ENCODE measurements at places on chromosomes 13 and 19. TPM values are rescaled to one million over a fixed set of nuclear protein-coding genes. Genes with fewer than 3 reads are reported as not detected.

RNF225 gene
- not detected for polyA plus RNA-seq

HCST gene
- polyA plus RNA-seq = 1.1 TPM

CATSPERD gene
- not detected for polyA plus RNA-seq

SMIM44 gene
- not detected for polyA plus RNA-seq

ZC3H13 gene
- 16.2 TPM for polyA plus RNA-seq

FREM2 gene
- polyA plus RNA-seq = not detected

PABPC3 gene
- 0.12 TPM for polyA plus RNA-seq

ATP8B3 gene
- 10.1 TPM for polyA plus RNA-seq

FFAR2 gene
- not detected for polyA plus RNA-seq

EBI3 gene
- 0.40 TPM for polyA plus RNA-seq

SWSAP1 gene
- polyA plus RNA-seq = 2.0 TPM

DNA sequence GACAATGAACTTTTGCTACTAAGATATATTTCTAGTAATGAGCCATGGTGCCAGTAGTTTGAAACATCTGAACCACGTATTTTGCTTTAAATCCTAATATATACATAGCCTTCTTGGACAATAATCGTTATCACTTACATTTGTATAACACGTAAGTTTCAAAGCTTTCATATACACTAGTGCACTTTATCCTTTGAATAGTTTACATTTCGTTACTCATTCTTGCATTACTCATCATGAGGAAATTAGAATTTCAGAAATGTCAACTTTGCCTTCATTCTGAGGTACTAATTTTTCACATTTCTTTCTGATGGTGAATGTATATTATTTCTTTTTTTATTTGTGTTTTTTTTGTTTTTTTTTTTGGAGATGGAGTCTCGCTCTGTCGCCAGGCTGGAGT is 5.8 kb downstream of the KBTBD7 start:
- no peak for DNase-seq

GRCh38 chr19:42433503-42434260 is 6.5 kb upstream of the LIPE start:
- DNase-seq = peak; percentile 61

DNA sequence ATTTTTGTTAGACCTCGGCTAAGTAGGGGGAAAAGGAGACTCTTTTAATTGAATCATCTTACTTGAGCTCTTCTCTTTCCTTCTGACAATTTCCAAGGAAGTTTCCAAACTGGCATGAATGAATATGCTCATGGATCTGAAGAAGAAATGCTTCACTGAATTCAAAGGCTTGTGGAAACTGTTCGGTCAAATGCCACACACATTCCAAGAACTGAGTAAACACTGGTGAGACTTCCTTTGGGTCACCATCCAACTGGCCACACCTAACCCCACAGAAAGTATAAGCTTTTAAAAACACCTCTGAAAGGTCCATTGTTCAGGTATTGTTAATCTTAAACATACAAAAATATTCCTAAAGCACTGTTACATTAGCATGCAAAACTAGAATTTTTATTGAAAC is 33.6 kb downstream of the MTMR6 start:
- DNase-seq = no peak

DNA sequence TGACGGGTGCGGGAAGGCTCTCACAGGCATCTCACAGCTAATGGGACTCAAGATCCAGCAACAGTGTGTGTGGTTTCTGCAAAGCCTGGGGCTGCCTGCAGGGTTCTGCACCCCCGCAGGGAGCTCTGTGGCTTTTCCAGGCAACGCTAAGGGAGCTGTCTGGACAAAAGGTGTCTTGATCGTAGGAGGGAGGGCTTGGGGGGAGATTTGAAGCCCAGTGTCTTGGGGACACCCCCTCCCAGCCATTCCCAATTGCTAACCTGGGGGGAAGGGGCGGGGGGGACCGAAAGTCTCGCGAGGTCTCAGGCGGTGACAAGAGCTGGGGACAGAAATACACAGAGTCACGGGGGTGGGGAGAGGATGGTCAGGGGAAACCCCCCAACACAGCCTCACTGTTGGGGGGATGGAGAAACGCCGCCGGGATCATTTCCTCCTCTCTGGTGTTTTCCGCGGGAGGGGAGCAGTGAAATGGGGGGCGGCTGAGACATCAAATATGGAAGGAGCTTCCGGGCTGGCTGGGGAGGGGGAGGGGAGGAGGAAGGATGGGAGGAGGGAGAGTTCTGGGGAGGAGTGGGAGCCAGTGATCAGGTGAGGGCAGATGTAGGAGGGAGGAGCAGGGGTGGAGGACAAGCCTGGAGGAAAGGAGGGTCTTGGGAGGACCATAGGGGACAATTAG is 13.3 kb downstream of the KCNC3 start:
- peak; percentile 61 for DNase-seq

DNA sequence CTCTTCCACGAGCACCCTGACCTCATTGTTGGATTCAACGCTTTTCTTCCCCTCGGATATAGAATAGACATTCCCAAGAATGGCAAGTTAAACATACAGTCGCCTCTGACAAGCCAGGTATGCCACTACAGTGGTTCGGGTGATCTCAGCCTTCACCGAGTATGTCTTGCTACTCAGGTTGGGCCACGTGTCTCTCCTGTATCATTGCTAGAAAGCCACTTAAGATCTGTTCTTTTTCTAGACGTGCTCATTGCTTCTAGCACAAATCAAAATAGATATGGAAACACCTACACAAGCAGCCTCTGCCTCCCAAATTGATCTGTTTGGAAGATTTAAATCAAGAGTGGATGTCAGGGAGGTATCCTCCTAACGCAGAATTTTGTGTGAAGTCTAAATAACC is 2.3 kb downstream of the SIN3B start:
- DNase-seq = no peak

DNA sequence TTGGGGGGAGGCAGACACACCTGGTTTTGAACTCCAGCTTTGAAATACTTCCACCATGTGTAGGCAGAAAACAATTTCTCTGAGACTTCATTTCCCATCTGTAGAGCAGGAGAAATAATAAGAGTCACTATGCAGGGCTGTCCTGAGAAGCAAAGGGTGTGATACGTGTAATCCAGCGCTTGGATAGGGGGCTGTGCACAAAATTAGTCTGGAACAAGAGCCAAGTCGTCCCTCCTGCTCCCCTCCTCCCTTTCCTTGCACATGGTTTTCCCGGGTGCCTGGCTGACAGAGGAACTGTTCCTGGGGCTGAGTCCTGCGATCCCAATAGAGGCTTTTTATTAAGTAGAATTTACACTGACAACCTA is 29.6 kb upstream of the UBE2L5 start:
- DNase-seq = no peak

DNA sequence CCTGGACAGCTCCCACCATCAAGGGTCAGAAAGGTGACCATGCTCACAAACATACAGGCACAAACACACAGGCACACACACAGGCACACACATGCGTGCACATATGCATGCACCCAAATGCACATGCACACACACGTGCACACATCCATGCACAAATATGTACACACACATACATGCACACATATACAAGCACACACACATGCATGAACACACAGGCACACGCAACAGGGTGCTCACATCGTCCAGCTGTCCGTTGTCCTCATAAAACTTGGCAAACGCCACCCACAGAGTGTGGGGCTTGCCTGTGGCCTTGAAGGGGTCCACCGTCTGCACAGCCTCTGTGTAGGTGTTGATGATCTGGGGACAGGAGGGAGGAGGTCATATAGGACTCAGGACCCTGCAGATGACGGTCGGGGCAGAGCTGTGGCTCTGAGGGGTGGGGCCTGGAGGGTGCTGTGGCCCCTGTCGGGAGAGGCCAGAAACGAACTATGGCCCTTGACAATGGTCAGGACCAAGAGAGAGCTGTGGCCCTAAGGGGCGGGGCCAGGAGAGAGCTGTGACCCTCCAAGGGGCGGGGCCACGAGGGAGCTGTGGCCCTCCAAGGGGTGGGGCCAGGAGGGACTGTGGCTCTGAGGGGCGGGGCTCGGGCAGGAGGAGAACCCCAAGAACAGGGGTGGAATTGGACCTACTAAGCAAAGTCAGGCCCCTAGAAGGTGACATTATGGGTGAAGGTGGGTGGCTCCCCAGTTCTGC is 6.2 kb downstream of the XAB2 start:
- DNase-seq = peak; percentile 86

DNA sequence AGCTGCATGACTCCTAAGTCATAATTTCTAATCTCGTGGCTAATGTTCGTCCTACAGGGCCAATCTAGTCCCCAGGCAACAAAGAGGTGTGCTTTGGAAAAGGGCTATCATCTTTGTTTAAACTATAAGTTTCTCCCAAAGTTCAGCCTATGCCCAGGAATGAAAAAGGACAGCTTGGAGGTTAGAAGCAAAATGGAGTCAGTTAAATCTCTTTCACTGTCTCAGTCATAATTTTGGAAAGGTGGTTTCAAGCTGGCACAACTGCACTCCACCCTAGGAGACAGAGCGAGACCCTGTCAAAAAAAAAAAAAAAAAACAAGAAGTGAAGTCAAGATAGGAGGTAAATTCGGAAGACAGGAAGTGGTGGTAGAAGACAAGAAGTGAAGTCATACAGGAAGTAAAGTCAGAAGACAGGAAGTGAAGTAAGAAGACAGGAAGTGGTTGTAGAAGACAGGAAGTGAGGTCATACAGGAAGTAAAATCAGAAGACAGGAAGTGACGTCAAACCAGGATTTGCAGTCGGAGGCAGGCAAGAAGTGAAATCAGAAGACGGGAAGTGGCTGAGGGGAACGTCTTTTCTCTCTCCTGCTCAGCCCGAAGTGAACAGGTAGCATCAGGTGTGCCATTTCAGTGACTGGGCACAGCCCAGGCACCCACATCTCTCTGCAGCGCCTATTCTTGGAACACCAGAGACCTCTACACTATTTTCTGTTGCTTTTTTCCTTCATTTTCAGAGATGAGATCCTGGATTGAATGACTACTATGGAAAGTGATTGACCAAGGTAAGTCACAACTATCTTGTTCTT is 32.2 kb downstream of the GP6 start:
- DNase-seq = peak; percentile 88

DNA sequence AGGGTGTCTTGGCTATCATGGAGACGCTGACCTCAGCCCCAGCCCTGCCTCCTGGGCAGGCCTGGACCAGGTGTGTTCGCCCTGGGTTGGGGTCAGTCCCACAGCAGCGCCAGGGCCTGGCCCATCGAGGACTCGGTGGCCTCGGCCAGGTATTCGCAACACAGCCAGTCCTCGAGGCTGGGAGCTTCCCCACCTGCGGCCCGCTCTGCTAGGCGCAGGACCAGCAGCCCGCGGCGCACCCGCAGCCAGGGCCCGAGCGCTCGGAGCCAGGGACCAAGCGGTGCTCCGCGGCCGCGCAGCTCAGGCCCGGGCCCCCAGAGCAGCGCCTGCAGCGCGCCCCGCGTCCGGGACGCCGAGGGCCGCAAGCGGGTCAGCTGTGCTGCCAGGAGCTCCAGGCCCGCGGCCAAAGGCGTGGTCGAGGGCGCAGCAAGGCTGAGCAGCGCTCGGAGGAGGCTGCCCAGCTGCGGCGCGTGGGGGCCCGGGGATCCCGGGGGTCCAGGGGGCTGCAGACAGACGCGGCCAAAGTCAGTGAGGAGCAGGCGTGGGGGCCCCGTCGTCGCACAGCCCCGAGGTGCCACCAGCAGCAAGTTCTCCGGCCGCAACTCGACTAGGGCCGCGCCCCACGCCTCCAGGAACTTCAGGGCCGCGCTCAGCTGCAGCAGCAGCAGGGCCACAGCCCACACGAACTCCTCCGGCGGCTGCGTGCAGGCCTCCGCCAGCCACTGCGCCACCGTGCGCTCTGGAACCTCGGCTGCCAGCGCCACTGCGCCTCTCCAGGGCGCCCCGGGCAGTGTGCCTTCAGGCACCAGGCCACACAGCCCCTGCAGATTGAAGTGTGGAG is 6.2 kb downstream of the PEAK3 start:
- DNase-seq = no peak

DNA sequence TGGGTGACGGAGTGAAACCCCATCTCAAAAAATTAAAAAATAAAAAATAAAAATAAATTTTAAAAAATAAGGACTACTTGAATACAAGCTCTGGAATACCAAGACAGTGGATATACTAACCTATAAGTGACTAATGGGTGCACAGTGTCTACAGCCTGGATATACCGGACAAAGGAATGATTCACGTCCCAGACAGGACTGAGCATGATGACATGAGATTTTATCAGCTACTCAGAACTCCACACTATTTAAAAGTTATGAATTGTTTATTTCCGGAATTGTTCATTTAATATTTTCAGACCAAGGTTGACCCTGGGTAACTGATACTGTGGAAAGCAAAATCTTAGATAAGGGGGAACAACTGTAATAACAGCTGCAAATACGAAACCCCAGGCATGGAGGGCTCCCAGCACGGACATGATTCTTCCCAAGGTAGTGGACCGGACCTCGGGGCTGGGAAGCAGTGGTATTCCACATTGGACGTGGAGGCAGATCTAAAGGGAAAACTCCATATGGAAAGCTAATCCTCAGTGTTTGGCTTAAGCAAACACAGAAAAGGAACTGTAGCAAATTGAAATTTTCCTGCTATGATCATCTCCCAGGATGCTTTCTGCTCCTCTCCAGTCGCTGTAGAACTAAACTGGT is 102.6 kb upstream of the TSHZ3 start:
- DNase-seq = no peak

DNA sequence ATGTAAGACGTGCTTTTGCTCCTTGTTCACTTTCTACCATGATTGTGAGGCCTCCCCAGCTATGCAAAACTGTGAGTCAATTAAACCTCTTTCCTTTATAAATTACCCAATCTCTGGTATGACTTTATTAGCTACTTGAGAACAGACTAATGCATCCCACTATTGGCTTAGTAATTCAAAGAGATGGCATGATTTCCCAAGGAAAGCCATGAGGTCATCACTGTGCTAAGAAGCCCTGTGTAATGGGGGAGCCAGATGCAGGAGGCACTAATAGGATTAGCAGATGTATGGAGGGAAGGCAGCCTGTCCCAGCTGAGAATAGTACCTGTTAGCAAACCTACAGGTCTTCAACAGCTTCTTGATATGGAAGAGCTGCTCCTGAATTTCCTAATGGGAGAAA is 38.1 kb downstream of the RUBCNL start:
- no peak for DNase-seq

- DNase-seq = no peak
Measured at GRCh38 chr19:47780215-47780551, 1.7 kb downstream of the SELENOW start.

DNA sequence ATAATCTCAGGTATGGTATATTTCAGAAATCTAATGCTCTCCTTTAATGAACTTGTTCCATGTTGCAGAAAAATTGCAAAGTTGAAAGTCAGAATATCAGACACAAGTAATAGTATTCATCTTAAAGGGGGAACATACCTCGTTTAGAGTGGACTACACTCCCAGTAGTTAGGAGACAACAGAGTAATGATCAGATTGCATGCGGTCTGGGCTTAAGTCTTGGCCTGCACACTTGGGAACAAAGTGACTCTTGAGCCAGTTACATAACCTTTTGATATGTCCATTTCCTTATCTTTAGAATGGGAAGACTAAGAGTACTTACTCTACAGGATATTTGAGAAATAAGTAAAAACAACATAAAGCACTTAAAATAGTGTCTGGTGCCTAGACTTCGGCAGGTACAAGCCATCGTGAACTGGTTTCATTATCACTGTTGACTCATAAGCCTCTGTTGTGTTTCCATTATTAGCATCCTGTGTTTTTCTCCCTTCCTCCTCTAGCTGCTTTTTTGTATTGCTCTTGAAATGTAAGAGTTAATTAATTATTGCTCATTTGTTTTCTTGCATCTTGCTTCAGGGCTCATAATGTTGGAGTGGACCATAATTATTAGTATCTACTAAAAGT is 53.0 kb downstream of the DPY19L3 start:
- DNase-seq = no peak

GRCh38 chr13:97295283-97296182 is 73.4 kb downstream of the MBNL2 start:
- peak; percentile 10 for DNase-seq

GRCh38 chr13:51222686-51223559 is 725 bp downstream of the FAM124A start:
- no peak for DNase-seq

GRCh38 chr13:40017662-40018262 is 362.3 kb downstream of the COG6 start:
- no peak for DNase-seq

Measured in K562 (cell line).